BE2C (cell line): ENCODE measurements at places on chromosomes 11 and 22.

DNA sequence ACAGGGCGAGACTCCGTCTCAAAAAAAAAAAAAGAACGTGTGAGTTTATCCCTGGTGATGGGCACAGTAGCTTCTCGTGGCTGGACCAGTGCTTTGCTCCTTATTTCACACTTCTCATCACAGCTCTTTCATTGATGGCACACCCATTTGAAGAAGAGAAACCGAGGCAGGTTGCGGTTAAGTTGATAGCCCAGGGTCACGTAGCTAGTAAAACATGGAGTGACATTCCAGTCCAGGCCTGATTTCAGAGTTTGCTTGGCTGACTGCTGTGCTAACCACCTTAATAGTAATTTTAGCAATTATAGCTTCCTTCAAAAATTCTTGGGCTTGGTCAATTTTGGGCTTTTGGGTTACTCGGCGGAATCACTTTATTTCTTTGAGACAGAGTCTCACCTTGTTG lies 25.8 kb downstream of the AP2A2 start:
- no peak for DNase-seq

DNA sequence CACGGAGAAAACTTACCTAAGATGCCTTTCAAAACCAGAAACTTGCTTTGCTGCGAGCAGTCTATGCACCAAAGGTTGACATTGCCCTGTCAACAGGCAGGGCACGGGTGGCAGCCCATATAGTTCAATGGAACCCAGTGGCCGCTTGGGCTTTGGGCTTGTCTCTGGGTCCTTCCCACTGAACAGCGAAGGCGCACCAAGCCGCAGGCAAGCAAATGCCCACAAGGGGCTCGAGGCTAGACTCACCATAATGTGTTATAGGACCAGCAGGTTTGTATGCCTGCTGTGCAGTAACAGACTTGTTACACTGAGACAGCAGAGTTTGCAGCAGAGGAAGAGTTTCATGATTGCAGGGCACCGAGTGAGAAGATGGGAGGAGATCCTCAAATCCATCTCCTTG lies 20.3 kb downstream of the CLDN5 start:
- DNase-seq, result no peak

DNA sequence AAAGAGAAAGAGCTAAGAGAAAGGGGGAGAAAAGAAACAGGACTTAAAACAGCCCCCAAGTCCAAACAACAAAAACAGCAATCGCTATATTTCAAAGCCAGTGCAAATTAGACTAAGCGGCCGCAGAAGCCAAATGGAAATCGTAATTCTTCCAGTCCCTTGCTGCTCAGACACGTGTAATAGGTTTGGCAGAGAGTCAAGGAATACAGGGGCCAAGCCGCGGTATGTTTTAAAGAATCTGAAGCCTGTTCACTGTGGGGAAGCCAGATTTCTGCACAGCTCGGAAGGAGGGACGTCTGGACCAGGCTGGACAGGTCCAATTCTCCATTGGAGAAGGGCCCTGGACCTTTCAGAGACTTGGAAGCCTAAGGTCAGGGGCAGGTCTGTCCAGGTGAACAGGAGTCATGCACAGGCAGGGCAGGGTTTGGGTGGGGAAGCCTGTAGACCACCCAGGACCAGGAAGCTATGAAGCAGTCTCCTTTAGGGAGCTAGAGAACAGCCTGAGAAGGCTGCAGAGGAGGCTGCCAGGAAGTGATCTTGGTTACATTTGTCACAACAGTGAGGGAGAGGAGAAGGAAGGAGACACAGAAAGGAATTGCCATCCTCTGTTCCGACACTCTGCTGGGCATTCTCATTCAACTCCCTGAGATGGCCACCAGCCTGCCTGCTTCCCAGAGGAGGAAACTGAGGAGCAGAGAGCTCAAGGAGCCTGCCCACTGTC lies 265.5 kb upstream of the ISX start:
- no peak for DNase-seq

DNA sequence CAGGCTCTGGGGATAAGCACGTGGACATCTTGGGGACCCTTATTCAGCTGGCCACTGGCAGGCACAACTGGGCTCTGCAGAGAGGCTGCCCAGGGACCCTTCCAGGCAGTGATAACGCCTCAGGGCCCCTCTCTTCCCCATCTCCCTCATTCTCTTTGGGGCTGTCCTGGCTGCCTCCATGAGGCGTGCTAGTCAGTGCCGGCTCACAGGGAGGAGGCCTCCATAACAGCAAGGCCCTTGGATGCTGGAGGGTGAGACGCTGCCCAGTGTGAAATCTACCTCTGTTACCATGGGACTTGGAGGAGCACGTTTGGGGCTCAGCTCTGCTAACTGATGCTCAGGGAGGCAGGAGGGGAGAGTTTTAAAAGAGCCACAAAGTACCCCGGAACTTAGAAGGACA lies 221.3 kb downstream of the CTTN start:
- DNase-seq, result no peak

GRCh38 chr11:120224972-120225909 lies 14.4 kb downstream of the OAF start:
- no peak for DNase-seq

- no peak for DNase-seq
These were observed 60.2 kb downstream of the EHF start for GRCh38 chr11:34680918-34681586.

DNA sequence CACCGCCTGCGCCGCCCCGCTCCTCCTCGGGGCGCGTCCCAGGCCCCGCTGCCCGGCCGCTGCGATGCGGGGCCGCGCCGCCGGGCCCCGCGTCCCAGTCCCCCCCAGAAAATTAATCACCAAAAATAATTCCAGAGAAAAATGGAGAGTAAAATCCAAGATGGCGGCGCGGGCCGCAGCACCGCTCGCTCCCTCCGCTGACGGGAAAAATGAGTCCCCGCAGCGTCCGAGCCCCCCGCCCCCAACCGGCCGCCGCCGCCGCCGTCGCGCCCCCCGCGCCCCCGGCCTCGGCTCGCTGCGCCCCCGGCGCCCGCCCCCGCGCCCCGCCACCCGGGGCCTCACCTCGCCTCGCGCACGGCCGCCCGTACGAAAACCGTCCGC lies at the start of gene KMT5B:
Gene KMT5B, minus strand, starts transcription at position 162 of the 381 bp plus-strand sequence. CDS start 23,220 bp downstream, outside the sequence.
- DNase-seq, result no peak

DNA sequence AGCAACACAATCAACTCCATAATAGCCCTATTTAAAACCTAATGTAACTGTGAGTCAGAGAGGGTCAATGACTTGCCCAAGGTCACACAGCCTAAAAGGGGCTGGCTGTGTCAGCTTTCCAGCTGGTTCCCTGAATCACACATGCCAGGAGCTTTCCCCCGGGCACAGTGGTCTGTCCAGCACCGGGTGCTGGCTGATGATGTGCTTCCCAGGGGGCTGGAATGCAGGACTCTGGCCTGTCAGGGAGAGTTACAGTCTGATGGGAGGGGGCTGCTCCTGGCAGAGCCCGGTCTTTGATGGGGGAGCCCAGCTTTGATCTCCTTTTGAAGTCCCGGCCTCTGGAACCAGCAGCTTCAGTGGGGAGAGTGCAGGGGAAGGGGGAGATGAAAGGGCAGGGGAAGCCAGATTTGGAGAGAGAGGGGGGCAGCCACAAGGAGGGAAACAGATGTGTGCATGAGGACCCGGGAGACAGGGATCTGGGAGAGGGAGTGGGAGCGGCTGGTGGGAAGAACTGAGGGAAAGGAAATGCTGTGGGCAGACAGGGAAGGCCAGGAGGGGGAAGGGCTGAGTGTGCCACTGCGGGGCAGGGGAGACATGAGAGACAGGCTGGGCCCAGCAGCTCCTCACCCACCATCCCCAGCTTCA lies 102.7 kb downstream of the NECTIN1 start:
- peak; percentile 57 for DNase-seq

DNA sequence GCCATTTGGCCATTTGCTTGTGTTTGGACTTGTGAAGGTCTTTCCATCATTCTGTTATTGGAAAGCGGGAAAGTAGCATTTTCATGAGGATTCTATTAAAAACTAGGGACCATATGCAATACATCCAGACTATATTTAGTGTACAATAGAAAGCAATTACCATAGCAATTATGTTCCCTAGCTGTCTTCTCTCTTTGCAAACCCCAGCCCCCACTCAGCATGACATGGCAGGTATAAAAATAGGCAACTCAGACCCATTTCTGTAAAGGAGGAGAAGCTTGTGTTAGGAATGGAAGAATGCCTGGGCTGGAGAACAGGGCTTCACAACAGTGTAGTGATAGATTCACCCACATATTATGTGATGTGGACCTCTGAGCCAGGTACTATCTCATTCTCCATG lies 12.4 kb downstream of the OR51B6 start:
- DNase-seq, result no peak

DNA sequence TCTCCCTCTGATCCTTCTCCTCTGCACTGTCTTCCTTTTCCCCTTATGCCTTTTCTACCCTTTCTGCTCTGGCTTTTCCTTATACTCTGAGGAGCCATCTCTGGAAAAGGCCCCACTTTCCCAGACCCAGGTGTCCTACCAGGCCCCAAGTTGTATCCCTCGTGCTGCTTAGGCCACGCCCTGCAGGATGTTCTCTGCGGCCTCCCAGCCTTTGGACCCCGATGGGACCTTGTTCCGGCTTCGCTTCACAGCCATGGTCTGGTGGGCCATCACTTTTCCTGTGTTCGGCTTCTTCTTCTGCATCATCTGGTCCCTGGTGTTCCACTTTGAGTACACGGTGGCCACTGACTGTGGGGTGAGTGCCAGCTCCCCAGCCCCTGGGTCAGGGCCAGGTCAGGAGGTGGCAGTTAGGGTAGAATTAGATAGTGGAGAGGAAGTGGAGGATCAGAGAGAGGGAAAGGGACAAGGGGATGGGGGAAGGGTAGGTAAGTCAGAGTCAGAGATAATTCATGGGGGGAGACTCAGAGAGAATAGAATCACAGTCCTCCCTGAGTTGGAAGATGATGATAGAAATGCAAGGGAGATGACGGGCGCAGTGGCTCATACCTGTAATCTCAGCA lies 8.9 kb downstream of the PGAP2 start:
- no peak for DNase-seq

DNA sequence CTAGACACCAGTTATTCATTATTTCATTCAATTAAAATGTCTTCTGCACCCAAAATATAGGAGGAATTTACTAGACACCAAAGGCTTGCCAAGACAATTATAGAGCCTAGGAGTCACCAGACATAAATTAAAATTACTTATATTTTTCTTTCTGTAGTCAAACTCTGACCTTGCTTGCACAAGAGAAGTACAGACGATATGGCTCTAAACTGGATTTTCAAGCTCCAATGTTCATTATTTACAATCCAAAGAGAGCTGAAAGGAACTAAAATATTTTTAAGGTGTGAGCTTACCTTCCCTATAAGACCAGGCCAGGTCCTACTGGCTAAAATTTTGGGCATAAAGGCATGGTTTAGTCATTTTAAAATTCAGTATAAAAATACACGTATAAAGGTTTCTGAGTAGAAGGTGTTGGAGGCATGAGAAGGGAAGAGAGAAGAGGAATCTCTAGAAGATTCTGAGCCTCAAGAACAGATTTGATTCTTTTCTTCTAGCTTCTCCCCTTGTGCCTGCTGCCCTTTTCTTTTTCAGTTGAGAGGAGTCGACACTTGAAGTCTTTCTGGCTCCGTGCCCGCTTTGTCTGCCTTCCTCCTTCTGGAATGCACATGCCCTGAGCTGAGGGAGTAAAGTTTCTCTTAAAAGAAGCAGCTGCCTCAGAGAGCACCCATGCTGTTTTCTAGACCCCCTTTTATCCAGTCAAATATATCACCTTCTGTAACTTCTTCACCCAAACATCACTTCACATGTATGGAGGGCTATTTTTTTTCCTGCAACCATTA lies 13.5 kb downstream of the C11orf97 start:
- no peak for DNase-seq

DNA sequence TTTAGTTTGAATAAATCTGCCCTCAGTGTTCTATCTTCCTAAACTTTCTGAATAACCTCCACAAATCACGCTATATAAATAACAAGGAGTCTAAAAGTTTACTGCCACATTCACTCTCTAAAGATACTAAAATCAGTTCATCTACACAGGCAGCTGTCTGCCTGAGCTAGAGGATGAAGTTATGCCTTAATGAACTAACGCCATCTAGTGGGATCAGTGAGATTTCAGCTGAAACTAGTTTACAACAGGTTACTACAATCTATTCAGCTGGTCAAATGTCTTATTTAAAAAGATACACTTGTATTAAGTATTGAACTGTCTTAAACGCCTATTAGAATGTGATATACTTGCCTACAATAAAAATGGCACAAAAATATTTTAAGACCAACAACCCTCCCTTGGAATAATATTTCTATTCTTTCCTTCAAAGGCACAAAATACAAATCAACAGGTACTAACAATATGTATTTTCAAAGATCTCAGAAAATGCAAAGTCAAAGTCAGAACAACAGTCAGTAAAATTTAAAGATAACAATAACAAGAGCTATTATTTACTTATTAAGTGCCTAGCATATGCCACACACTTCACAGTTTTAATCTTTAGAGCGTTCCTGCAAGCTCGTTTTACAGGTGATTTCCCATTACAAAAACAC lies 84.1 kb downstream of the LARGE2 start:
- DNase-seq, result peak; percentile 28

DNA sequence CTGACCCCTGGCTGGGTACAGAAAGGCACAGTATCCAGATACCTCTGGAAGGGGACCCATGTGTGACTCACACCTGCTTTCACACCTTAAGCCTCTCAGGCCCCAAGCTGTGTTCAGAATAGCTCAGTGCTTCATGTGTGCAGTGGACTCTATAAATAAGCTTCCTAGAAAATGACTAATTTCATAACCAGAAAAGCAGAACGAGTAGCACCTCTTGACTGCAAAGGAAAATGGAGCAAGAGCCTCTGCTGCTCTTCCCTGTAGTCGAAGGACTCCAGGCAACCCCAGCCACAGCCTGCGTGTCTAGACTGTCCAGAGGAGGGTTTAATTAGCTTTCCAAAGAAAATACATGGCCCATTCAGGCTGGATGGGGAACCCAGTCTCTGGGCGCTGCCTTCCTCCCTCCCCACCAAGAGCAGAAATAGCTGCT lies 23.1 kb downstream of the PTPN5 start:
- no peak for DNase-seq

DNA sequence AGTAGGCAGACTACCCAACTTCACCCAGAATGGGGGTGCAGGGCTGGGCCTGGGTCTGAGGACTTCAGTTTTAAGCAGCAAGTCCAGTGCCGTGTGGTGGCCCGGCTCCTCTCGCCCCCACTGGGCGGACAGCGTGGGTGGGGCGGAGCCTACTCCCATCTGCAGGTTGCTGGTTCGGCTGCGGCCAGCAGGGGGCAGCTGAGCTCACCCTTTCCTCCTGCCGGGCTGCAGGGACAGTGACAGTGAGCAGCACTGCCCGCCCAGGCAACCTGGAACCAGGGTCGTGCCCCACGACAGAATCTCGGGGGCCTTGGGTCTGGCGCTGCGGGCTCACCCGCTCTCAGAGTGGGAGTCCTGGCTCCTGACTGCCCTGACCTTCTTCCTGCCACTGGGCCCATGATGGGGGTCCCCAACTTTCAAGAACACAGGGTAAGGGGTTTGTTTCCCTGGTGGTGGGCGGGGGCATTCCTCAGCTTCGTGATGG lies 6.2 kb upstream of the NEAT1 start:
- peak; percentile 84 for DNase-seq

- peak; percentile 31 for DNase-seq
These were observed 104.8 kb downstream of the NECTIN1 start for GRCh38 chr11:119624102-119624615.

GRCh38 chr11:69411257-69411924 lies 70.1 kb upstream of the LINC01488 start:
- no peak for DNase-seq

- DNase-seq, result no peak
These were observed 3.4 kb downstream of the FJX1 start for GRCh38 chr11:35621620-35622019.

- no peak for DNase-seq
These were observed 10.9 kb downstream of the CD5 start for GRCh38 chr11:61113201-61113600.
